MM.1S (cell line): ENCODE measurements at places on chromosomes 12 and 14.

DNA sequence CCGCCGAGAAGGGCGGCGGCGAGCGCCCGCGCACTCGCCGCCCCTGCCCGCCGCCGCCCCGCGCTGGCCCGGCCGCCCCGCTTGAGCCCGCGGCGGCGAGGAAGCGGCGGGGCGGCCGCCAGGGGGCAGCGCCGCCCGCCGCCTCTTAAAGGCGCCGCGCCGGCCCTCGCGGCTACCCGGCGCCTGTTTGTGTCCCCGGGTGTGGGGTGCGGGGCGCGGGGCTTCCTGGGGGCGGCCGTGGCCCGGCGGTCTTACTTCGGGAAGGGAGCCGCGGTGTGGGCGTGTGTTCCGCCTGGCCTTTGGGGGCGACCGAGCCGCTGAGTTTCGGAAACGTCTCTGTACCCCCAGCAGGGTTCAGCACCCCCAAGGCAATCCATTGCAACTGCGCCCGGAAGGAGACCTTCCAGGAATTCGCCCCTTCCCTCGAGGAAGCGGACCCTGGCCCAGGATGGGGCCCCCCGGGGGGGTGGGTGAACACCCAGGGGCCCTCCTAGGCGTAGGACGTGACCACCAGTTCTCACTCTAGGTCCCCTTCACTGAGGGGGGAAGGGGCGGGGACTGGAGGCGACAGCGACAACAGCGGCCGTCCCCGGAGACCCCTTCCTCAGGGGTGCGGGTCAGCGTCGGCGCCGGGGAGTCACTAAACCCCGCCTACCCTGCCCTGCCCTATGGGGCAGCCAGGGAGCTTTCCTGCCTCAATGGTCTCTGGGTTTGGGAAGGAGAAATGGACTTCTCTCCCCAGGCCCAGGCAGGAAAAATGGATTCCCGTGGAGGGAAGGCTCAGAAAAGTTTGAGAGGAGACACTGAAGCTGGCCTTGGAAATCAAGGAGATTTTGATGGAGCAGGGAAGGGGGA lies at the start of gene ITPK1:
TSS of gene ITPK1 (minus strand) at position 105 of the 855 bp plus-strand sequence. CDS start 762 bp downstream, outside the sequence.
- peak; percentile 46 for DNase-seq

DNA sequence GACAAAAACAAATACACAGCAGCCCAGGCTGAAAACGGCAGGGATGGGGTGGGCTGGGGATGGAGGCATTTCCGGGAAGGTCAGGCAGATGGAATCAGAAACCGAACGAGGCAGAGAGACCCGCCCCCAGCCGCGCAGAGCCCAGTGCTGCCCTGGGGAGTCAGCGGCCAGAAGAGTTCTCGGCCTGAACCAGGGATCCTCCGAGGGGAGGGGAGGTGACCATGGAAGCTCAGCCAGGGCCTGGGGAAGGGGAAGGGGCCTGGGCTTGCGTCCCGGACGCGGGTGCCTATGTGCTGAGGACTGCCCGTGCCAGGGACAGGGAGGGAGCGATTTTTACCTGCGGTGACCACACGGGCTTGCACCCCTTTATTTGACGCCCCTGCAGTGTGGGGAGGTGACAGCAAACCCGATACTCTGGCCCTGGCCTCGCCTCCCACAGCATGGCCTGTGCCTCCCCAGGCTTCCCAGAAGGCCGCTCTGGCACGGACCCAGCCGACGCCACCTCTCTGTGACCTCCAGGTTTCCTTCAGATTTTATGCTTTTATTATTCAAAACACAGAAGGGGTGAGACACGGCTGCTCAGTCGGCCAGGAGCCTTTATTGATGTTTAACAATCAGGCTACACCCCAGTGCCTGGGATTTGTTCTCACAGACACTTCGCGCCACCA lies 7.7 kb downstream of the LRCOL1 start:
- no peak for DNase-seq

DNA sequence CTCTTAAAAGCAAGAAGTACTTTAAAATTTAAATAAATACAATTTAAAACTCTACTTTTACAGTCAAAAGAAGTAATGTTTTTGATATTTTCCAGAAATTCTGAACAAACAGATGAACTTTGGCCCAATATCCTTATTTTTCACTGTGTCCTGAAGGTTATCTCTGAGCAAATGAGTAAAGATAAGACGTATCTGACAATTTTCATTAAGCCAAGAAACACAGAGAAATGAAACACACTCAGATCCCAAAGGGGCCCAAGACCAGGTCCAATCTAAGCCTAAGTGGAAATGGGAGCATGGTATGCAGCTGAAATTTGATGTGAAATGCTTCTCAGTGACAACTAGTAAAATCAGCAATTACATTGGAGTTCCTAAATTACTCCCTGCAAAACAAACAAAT lies 105.6 kb upstream of the COCH start:
- no peak for DNase-seq

DNA sequence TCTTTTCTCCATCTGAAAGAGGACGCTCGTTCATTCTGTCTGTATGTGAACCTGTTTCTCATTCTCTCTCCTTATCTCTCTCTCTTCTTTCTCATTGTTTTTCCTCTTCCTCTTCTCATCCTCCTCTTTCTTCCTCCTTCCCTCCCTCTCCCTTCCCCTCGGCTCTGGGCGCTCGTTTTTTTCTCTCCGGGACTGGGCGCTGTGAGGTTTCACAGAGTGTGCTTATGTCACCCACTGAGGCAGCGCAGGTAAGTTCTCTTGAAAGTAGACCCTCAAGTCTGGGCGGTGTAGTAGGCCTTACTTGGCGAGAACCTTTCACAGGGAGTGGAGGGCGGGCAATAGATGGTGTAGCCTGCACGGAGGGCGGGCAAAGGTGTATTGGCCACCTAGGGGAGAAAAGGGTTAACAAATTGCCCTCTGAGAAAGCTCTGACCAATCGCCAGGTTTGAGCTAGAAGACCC lies 4.5 kb upstream of the SIX1 start:
- DNase-seq, result no peak

GRCh38 chr12:117854339-117855012 lies 114.3 kb downstream of the KSR2 start:
- DNase-seq, result peak; percentile 36

GRCh38 chr12:40224439-40225291 lies at the start of gene LRRK2:
Gene LRRK2, plus strand, starts transcription at chr12:40224997. Its CDS starts 135 bp downstream, at chr12:40225132.
- no peak for DNase-seq

DNA sequence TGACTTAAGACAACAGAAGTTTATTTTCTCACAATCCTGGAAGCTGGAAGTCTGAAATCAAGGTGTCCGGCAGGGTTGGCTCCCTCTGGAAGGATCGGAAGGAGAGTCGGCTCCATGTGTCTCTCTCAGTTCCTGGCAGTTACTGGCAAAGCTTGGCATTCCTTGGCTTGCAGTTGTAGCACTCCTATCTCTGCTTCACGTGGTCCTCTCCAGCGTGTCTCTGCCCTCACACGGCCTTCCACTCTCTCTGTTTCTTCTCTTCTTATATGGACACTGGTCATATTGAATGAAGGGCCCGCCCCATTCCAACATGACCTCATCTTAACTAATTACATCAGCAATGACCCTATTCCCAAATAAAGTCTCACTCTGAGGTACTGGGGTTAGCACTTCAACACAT lies 60.1 kb upstream of the TUNAR start:
- DNase-seq, result no peak

GRCh38 chr14:104423701-104424405 lies 155.7 kb upstream of the C14orf180 start:
- DNase-seq, result no peak

DNA sequence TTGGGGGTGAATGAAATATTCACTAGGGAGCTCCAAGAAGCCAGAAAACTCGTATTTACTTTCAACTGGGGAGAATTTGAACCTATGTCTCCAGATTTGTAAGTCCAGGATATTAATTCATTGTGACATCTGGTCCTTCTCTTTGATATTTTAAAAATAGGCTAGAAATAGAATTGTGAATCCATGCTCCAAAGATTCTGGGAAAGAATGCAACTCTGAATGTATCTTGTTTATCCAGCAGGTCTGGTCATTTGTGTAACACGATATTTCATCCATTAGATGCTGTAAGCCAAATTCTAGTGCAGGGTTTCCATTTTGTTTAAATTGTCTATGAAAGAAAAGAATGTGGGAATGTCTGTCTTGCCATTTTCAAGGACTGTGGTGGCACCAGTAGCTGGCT lies 334.7 kb downstream of the BMP4 start:
- DNase-seq, result no peak

- DNase-seq, result no peak
Observed at GRCh38 chr14:104965561-104966231, 12.5 kb downstream of the AHNAK2 start.

DNA sequence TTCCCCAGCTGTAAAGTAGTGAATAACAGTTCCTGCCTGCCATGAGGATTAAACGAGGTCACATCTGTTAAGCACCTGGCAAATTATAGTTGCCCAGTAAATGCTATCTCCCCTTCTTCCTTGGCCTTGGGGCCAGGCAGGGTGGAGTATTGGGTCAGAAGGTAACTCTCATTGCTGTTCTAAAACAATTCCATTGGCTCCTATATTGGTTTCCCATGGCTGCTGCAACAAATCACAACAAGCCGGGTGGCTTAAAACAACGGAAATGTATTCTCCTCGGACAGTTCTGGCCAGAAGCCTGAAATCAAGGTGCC lies 31.9 kb downstream of the MMAB start:
- DNase-seq, result no peak

GRCh38 chr14:101830271-101830670 lies 68.8 kb downstream of the PPP2R5C start:
- no peak for DNase-seq

- no peak for DNase-seq
Observed at GRCh38 chr14:72060460-72060859, 128.2 kb downstream of the RGS6 start.

DNA sequence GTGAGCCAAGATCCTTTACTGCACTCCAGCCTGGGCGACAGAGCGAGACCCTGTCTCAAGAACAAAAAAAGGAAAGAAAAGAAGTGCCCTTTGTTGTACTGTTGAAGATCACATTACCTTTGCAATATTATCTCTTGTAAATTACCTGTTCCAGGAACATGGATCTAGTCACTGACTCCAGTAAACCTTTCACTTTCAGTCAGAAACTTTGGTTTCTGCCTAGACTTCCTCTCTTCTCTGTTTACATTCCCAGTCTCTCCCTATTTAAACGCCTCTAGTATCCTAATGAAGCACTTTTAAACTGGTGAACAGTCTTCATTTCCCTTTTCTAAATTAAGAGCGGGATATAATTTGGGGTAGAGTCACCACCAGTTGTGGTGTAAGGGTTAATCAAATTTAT lies 12.8 kb downstream of the CHPT1 start:
- DNase-seq, result no peak

DNA sequence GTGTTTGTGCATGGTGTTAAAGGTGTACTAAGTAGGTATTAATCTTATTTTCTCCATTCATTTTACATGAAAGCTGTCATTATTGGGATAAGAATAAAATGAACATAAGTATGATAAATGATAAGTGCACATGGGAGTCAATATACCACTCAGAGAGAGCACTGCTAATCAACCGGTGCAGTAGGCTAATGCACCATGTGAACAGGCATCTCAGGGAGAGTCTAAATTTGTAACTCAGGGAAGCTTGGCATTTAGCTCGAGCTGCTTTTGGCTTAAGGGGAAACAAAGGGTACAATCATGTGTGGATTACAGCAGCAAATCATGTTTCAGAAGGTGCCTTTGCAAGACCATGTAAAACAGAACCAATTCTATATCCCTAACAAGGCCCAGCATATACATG lies 127.4 kb downstream of the MGST1 start:
- no peak for DNase-seq

GRCh38 chr14:73859145-73859544 lies 7.5 kb downstream of the PTGR2 start:
- DNase-seq, result no peak

DNA sequence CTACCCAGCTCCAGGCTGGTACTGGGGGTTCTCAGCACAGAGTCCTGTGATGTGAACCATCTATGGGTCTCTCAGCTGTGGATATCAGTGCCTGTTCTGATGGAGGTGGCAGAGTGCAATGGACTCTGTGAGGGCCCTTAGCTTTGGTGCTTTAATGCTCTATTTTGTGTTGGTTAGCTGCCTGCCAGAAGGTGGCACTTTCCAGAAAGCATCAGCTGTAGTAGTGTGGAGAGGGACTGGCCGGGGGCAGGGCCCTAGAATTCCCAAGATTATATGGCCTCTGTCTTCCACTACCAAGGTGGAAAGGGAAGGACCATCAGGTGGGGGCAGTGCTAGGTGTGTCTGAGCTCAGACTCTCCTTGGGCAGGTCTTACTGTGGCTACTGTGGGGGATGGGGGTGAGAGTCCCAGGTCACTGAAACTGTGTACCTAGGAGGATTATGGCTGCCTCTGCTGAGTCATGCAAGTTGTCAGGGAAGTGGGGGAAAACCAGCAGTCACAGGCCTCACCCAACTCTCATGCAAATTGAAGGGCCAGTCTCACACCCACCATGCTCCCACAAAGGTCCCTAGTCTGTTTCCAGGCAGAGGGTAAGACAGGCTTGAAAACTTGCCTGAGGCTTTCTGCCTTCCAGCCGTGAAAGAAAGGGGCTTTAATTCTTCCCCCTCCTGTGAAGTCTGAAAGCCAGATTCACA lies 878.1 kb downstream of the C12orf50 start:
- peak; percentile 76 for DNase-seq

GRCh38 chr12:84604551-84604950 lies 308.0 kb downstream of the SLC6A15 start:
- no peak for DNase-seq

- DNase-seq, result peak; percentile 88
Observed at GRCh38 chr12:48119078-48119833, at the start of gene PFKM. Gene PFKM, plus strand, starts transcription at chr12:48119364. Its CDS starts 3,411 bp downstream, at chr12:48122775.

GRCh38 chr12:47366157-47366556 lies 286.4 kb upstream of the AMIGO2 start:
- DNase-seq, result no peak

- DNase-seq, result no peak
Observed at GRCh38 chr12:26187014-26187798, 8.2 kb upstream of the SSPN start.

GRCh38 chr12:101942250-101942605 lies 64.8 kb downstream of the DRAM1 start:
- DNase-seq, result no peak

DNA sequence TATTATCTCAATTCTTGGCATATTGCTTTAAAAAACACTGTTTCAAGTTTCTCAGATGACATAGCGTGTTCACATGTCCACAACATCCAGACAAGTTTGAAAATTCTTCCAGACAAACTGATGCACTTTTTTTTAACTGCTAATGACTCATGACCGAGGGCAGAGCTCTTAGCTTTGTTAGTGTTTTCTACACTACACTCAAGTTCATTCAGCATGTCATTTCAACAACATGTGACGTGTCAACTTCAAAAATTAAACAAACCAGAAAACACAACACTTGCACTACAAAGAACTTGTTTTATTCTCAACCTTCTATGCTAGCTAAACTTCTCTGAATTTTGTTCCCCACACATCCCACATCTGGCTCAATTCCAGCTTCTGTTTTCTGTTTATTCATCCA lies 1186.3 kb upstream of the FLRT2 start:
- no peak for DNase-seq

- no peak for DNase-seq
Observed at GRCh38 chr14:65860956-65861611, 448.6 kb downstream of the FUT8 start.
